ENCODE measurements at places on chromosomes 12 and 14. TPM values are rescaled to one million over a fixed set of nuclear protein-coding genes. Genes with fewer than 3 reads are reported as not detected.

DNA sequence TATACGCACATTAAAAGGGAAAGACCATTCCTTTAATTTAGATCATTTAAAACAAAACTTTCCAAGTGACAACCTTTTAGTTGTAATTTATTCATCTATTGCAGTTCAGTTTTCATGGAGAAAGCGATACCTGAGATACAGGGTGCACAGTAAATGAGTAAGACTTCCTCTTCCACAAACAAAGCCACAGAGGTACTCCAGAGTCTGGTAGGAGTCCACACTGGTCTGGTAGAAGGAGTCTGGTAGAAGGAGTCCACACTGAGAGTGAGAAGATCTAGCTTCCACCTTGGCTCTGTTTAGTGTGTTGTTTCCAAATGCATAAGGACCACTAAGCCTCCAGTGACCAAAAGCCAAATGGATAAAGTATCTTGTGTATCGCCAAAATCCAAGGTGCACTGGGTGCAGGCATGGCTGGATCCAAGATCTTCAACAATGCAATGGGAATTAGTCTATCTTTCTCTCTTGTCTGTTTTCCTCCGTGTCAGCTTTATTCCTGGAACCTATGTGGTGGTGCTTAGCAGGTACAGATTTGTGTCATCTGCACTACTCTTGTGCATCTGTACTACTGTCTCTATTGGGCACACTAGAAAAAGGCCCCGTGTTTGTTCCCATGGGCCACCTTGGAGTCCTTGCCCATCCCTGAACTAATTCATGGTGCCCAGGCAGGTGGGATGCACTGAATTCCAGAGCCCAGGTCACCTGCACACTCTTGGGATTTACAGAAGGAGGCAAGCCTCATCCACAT, 331.1 kb downstream of the BCL11B start:
- DNase-seq: no peak

DNA sequence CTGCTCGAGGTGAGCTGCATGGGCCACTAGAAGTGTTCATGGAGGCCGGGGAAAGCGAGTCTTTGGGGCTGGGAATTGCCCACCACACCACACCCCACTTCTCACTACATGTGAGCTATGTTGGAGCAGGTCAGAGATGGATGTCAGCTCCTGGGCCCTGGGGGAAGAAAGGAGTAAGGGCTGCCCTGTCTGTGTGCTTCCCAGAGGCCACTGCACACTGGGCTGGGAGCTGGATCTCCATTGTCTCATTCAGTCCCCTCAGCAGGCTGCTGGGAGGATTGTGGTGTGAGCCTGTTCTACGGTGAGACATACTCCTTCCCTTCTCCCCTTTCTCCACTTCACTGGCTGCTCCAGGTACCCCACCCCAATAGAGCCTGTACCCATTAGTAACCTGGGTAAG, 10.5 kb downstream of the FIGNL2 start:
- no peak for DNase-seq

- no peak for DNase-seq
These were observed 196.9 kb downstream of the KITLG start for GRCh38 chr12:88383405-88383804.

DNA sequence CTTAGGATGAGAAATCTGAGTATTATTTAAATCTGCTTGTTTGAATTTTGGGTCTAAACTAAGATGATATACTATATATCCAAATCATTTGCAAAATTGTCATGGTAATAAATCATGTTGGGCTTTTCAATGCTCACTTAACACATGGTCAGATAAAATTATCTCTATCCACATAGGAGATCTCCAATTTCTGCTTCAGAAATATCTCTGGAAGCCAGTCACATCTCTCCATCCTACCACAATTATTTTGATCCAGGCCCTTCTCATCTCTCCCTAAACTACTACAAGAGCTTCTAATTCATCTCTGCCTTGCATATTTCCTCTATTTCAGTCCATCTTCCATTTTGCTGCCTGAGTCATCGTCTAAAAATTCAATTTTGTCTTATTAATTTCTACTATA, 3.8 kb downstream of the DCN start:
- DNase-seq: no peak

TNFRSF1A gene
- total RNA-seq: 36.7 TPM

DNA sequence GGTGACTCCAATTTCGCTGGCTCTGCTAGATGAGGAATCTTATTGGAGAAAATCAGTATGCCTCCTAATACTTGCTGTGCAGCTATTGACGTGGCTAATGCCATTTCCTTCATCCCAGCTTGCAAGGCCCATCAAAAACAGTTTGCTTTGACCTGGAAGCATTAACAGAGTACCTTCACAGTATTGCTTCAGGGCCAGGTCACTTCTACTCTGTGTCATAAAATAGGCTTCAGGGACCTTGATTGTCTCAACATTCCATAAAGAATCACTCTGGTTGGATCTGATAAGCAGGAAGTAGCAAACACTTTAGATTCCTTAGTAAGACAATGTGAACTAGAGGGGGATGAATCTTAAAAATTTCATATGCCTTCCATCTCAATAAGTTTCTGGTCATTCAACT, 26.9 kb upstream of the ZNF641 start:
- DNase-seq: no peak

GRCh38 chr12:69513297-69513696, 43.1 kb downstream of the FRS2 start:
- no peak for DNase-seq

GRCh38 chr12:68539615-68539952, 71.1 kb upstream of the RAP1B start:
- no peak for DNase-seq

- DNase-seq: peak; percentile 30
These were observed 22.4 kb upstream of the CLEC2D start for GRCh38 chr12:9646794-9647781.

DNA sequence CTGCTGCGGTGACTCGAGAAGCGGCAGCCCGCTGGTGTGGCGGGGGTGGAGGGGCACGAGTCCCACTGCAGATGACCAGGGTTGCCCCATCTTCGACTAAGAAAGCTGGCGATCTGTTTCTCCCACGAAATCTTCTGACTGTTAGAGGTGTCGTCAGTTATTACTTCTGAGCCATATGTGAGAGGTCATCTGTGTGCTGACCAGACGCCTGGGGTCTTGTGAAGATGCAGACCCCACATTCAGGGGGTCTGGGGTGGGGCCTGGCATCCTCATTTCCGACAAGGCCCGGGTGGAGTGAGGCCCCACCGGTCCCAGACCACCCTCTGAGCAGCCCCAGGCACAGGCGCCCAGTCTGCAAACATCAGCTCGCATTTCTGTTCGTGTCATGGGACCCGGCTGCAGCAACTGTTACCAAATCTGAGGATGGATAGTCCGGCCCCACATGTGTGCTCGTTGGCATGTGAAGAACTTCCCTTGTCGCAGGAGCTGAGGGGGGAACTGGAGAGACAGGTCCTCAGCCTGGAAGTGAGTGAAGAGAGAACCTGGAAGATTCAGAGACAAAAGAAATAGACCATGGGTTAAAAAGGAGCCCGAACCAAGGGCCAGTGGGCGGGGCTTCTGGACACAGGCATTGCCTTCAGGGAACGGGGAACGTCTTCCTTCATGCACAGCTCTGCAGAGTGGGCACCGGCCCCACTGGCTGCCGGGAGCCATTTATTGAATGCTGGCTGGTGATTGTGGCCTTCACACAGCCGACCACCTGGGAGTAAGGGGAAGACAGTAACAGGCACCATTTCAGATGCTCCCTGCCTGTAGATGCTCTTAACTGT, 135.2 kb downstream of the ADGRD1 start:
- DNase-seq: no peak

LEMD3 gene
- total RNA-seq: 38.3 TPM

CLEC9A gene
- total RNA-seq: not detected

GRCh38 chr14:34680806-34681479, 33.5 kb downstream of the CFL2 start:
- DNase-seq: no peak

CD69 gene
- total RNA-seq: not detected

DNA sequence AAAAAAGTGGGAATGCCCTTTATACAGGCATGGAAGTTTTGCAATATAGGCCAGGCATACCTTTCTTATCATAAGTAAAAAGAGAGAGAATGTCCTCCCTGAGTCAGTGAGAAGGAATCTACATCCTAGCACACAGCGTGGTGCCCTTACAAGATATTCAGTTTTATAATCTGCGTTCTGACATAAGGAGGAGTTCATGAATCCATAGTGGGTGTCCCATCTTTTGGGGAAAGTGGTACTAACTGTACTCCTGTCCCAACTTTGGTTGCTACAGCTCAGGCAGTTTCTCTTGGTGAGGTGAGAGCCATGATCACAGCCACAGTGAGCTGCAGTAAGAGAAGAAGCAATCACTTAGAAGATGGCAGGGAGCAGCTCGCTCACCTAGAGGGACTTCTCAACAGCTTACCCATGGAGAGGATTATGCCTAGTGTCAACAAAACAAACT, 332.9 kb downstream of the BCAT1 start:
- DNase-seq: no peak

DNA sequence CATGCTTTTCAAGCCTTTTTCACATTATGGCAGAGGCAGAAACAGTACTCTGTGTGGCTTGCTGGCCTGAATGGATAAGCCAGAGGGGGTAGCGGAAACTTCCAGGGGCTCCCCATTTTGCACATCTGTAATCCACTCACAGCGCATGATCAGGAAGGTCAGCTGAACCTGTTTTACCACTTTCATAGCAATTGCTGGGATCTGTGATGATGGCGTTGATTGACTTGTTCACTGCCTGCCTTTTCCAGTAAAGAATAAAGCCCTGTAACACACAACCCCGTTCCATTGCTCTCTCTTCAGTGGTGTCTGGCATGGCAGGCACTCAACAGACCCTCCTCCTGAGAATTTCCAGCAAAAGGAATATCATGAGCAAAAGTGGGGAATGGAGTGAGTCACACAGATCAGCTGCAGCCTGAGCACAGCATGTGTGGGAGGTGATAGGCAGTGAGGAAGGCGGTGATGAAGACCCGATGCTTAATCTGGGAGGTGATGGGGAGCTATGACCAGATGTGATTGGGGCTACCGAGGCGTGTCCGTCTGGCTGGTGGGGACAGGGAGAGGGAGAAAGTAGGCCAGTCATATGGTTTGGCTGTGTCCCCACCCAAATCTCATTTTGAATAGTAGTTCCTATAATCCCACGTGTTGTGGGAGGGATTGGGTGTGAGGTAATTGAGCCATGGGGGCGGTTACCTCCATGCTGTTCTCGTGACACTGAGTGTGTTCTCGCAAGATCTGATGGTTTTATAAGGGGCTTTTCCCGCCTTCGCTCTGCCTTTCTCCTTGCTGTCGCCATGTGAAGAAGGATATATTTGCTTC, 44.7 kb upstream of the CHST11 start:
- DNase-seq: no peak

PTHLH gene
- not detected for total RNA-seq

GRCh38 chr14:87630846-87631245, 362.1 kb downstream of the GALC start:
- no peak for DNase-seq

XPOT gene
- total RNA-seq: 145 TPM

DNA sequence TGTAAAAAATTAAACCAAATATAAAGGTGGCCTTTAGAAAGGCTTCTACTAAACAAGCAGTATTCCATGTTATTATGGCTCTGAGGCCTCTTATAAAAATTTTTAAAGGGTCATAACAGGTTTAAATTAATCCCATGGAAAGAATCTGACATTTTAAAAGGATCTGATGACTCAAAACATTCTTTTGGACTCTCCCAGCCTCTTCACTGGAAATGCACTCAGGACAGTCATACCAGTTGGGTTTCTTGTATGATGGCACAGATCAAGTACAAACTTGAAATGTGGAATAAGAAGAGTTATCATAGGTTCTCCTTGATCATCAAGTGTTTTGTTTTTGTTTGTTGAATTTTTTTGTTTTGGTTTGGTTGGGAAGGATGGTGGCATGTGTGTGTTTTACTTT, 50.8 kb downstream of the PPP2R5E start:
- no peak for DNase-seq

DNA sequence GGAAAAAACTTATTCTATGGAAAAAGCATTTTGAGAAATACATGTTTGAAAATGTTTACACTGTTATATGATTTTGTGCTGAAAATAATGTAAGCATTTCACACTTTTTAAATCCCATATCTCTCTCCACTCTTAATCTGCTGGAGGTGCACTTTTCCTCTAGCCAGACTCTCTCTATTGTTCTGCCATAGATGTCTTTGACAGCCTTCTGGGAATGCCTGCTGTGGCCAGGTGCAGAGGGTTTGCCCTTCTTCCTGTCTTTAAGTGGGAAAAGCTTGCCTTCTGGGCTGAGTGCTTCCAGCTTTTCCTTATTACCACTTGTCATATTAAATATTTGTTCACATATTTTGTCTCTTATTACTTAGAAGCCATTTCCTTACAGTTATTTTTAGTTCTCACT, 60.1 kb upstream of the PPM1H start:
- DNase-seq: peak; percentile 72

SLC16A7 gene
- total RNA-seq: 5.7 TPM

DNA sequence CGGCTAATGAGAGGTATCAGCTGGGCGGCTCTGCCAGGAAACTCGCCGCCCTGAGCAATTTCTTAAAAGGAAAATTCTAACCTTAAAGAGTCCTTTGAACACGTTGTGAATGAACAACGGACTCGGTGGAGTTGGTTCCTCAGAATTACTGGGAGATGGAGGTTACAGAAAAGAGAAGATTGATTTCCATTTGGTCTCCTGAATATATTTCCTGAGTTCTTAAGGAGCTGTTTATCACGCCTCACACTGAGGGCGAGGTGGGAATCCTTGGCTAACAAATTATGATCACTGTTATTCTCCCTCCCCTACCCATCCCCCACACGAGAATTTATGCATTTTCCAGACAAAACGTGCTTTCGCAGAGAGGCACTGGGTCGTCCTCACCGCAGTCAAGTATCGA, 194.5 kb upstream of the C14orf180 start:
- no peak for DNase-seq

- peak; percentile 56 for DNase-seq
These were observed 72.5 kb downstream of the HMGA2 start for GRCh38 chr12:65896743-65897142.

GRCh38 chr14:82387699-82388098, 854.0 kb upstream of the SEL1L start:
- no peak for DNase-seq

GRCh38 chr14:67396381-67396970, 15.5 kb downstream of the PLEK2 start:
- DNase-seq: peak; percentile 19

DNA sequence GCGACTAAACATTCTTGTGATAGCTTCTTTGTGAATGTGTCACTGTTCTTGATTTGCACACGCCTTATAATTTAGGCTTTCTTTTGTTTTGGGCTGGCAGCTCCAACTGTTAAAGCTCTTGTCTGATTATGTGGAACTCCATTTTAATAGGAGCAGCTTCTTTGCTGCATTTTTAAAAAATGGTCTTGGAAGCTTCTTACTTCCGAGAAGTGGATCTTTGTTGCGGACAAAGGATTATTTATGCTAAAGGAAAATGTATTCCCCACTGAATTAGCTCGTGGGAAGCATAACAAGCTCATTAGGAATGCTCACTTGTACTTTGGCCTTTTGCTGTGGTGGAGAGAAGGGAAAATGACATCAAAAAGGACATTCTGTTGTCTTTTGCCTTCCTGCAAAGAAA, 20.0 kb downstream of the GAS2L3 start:
- DNase-seq: no peak

SLC10A1 gene
- total RNA-seq: not detected

HCFC2 gene
- total RNA-seq: 0.54 TPM

CD9 gene
- 222 TPM for total RNA-seq

FGD6 gene
- total RNA-seq: 24.0 TPM

KRT75 gene
- total RNA-seq: not detected

GRCh38 chr12:67720351-67720856, 71.9 kb downstream of the DYRK2 start:
- DNase-seq: no peak

- DNase-seq: no peak
These were observed 1.6 kb upstream of the NUMB start for GRCh38 chr14:73459959-73460358.

- no peak for DNase-seq
These were observed 868 bp downstream of the COX8C start for GRCh38 chr14:93347850-93348249.
